NCI-H1436 (cell line): ENCODE measurements at places on chromosomes 7 and 10.

- peak; percentile 1 for DNase-seq
Observed at GRCh38 chr7:123864436-123864835, 19.5 kb downstream of the HYAL4 start.

DNA sequence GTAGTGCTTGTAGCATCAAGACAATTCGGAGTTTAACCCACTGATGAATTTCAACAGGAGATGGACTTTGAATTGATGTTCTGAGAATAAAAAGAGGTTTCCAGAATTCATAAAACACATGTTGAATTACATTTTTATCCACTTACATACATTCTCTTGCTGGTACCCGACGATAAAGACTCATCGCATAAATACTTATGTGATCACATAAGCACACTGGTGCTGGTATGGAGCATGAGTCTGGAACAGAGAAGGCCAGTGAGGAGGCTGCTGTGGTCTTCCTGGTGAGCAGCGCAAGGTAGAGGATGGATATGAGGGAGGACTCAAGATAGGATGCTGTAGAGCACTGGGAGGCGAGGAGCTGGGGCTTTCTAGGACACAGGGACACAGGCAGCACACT, 109.0 kb downstream of the RNF216 start:
- no peak for DNase-seq

GRCh38 chr7:149666360-149666945, 106.9 kb downstream of the ZNF467 start:
- no peak for DNase-seq

DNA sequence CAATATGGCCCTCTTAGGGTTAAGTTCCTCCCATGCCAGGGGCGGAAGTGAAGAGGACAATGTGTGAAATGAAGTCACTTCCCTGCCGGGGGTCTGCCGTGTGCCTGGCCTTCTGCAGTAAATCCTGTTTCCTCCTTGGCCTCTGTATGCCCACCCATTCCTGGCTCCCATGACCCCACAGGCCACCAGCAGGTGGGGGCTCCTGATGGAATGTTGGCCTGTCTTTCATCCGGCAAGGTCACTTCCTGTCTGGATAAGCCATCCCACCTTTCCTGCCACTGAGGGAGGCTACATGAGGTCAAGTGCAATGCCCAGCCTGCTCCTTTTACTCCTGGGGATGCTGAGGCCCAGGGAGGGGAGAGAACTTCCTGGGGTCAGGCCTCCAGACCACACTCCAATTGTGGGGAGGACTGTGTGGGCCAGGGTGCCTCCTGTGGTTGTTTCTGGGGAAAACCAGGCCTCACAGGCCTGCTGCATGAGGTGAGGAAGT, 22.3 kb downstream of the PALD1 start:
- no peak for DNase-seq

GRCh38 chr10:22742678-22743077, 28.3 kb upstream of the PIP4K2A start:
- DNase-seq, result no peak

DNA sequence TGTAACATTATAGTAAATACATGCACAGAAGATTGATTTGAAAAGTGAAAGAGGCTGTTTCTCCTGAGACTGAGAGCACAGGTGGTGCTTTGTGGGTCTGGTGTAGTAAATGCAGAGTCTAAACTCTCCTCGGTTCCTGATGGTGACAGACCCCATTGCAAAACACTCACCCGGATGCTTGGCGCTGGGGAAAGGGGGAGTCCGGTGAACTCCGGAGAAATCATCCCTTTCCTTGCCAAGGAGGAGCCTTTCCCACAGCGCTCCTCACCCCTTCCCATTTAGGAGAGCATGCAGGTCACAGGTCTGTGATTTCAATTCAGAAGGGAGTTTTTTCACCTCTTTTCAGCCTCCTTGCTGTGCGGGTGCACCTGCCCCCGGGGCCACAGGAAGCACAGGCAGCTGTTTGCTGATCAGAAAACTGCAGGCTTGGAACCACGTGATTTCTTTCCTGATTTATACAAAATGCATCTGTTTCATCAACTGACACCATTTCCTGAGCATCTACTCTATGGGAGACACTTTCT, 75.6 kb upstream of the LYZL2 start:
- peak; percentile 29 for DNase-seq

DNA sequence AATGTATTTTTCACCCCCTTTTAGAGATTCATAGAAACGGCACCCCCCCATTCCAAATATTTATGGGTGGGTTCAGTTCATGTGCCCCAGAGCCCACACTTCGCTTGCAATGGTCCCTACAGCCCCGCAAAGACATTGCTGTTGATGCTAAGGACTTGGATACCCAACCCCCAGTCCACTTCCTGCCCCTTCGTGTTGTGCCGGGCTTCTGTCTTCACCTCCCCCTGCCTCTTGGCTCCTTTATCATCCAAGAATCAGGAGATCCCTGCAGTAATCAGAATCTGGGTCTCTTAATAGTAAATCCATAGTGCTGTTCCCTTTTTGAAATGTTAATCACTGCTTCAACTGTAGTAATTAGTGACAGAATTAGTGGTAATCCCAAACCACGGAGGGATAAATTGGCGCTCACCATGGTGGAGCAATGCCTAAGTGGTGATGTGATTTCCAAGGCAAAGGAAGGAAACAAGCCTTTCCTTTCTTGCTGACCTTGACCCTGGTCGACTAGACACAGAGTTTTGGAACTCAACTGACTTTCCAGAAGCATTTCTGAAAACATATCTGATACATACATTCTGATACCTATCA, 67.7 kb downstream of the HK1 start:
- DNase-seq, result no peak

DNA sequence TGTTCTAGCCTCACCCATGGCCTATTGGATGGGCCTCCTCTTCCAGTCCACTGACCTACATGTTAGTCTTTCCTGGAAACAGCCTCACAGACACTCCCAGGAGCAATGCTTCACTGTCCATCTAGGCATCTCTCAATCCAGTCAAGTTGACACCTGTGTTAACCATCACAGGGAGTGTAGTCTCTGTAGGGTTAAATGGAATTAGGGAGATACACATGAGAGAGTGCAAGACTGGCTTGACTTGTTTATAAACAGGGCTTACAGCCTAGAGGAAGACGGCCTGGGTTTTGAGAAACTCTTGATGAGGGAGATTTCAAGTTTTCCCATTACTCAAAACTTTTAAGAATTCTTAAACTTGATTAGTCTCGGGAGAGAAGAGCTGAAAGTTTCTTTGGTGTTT, 18.9 kb upstream of the PRSS37 start:
- no peak for DNase-seq

- DNase-seq, result no peak
Observed at GRCh38 chr7:100156331-100157068, 2.0 kb downstream of the TRAPPC14 start.
